ENCODE measurements at places on chromosomes 7 and 10.

- DNase-seq, result no peak
Observed at GRCh38 chr7:50657341-50657873, 92.2 kb upstream of the DDC start.

- DNase-seq, result no peak
Observed at GRCh38 chr10:30705625-30706149, 76.1 kb upstream of the LYZL2 start.

- no peak for DNase-seq
Observed at GRCh38 chr10:102648269-102648888, 4.1 kb downstream of the TRIM8 start.

GRCh38 chr7:14195079-14195478 lies 205.6 kb upstream of the ETV1 start:
- DNase-seq, result no peak

DNA sequence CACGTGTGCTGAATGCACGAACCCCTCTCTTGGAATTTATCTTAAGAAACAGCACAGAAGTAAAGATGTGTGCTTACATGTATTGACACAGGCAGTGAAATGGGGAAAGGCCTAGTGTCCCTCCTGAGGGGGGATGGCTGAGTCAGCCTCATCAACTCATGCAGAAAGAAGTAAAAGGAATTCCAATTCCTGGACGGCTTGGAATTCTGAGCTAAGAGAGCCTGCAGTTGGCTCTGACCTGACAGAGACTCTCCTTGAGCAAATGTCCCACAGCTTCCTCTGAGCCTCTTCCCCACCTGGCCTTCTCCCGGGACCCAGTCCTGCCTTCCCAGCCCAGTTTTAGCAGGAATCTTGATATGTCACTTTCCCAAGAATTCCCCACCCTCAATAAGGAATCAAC lies 542.4 kb upstream of the ADARB2 start:
- no peak for DNase-seq

DNA sequence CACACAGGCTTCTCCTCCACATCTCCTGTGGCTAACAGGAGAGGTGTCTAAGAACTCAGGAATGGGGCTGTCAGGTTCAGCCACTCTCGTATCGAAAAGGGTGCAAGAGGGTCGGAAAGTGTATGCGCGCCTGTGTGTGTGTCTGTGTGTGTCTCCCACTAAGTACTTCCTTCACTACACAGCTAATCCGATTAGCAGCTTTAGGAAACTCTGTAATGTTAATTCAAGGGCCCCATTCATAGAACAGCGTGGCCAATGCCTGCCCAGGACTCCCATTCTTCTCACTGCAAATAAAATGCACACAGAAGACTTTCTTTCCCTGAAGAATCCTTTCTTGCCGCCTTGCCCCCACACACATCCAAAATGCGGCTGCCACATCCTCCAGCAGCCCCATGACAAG lies 39.9 kb downstream of the TLL2 start:
- DNase-seq, result no peak

DNA sequence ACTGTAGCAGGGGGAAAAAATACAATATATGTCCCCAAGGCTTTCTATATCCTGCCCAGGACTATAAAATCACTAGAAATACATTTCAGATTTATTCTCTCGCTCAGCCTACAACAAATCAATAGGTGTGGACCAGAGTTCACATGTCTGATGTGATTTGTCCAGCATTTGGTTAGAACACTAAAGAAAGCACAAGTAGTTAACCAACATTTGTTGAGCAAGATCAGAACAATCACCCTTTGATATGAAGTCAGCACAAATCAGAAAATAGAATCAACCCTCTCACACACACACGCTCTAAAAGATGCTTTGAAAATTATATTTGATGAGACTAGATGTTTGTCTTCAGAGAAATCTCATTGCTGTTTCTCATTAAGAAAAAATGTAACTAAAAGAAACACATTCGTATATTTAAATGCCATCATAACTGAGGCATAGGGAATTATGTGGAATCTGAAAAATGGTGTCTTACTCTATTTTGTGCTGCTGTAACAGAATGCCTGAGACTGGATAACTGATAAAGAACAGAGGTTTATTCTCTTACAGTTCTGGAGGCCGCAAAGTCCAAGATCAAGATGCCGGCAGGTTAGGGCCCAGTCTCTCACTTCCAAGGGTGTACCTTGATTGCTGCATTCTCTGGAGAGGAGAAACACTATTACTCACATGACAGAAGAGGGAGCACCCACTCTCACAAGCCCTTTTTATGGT lies 10.5 kb downstream of the AKR1D1 start:
- no peak for DNase-seq

DNA sequence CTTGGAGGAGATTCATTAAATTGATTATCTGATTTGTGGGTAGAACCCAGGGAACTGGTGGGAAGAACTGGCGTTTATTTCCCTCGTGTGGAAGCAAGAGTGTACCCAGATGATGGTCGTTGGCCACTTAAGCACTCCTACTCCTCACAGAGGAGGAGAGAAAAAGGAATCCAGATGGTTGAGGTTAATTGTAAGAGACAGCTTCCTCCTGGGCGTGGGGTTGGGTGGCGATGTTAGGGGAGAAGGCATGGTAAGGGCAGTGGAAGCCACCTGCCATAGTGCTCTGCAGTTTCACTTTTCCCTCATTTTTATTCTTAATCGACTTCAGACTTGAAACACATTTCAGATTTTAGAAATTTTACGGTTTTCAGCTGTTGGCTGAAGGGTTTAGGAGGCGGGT lies 104.1 kb downstream of the DOCK1 start:
- DNase-seq, result no peak

GRCh38 chr7:139845443-139845805 lies 16.4 kb downstream of the TBXAS1 start:
- DNase-seq, result no peak

DNA sequence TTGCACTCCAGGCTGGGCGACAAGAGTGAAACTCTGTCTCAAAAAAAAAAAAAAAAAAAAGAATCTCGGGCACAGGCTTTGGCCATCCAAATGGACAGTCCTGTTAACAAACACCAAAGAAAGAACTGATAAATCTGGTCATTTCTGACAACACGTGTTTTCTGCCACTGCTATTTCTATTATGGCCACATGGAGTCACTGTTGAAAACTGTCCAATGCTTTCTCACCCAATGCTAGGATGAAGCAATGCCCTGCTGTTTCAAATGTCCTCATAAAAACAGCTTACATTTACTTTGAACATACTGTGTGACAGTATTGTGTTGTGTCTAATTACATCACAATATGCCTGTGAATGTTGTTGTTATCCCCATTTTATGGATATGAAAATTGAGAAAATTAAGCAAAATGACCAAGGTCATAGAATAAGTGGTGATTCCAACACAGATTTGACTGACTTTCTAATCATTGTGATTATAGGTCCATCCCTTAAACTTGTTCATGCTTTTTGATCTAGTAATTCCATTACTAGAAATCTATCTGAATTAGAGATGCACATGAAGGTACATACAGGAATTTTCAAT lies 19.9 kb upstream of the MAP3K8 start:
- DNase-seq, result no peak

DNA sequence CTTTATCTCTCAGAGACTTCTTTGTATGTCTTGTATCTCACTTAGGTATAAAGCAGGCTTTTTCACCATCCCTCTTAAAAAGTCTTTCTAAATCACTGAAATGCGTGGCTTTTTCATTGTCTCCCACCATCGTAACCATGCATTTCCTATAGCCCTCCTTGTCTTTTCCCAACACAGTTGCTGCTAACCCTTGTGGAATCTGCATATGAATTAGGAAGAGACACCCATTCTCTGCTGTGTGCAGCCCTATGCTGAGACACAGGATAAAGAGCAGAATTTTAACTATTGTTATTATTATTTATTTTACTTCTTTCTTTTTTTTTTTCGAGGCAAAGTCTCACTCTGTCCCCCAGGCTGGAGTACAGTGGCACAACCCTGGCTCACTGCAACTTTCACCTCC lies 804.3 kb upstream of the COBL start:
- DNase-seq, result no peak

DNA sequence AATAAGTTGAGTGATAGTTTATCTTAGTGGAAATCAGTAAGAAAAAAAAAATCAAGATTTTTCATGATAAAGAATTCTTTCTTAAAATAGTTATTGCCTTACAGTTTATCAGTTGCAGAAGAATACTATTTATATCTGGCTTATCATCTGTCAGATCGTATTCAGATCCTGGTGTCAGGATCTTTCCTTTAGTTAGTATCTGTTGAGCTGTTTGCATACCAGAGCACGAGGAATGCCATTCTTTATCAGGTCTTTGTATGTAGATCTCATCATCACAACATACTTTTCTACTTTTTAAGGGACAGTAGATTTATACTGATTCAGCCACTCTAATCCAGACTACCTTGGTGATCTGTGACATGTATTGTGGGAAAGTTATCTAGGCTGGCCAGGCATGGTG lies 12.5 kb downstream of the ENO4 start:
- DNase-seq, result no peak

GRCh38 chr7:28623105-28623730 lies 210.9 kb downstream of the CREB5 start:
- DNase-seq, result no peak

- no peak for DNase-seq
Observed at GRCh38 chr10:106242301-106242700, 922.2 kb downstream of the SORCS1 start.

Measured in H54 (cell line).